ENCODE measurements at places on chromosomes 1 and 21.

GRCh38 chr1:27000817-27001460 is 7.4 kb downstream of the TRNP1 start:
- DNase-seq: no peak

DNA sequence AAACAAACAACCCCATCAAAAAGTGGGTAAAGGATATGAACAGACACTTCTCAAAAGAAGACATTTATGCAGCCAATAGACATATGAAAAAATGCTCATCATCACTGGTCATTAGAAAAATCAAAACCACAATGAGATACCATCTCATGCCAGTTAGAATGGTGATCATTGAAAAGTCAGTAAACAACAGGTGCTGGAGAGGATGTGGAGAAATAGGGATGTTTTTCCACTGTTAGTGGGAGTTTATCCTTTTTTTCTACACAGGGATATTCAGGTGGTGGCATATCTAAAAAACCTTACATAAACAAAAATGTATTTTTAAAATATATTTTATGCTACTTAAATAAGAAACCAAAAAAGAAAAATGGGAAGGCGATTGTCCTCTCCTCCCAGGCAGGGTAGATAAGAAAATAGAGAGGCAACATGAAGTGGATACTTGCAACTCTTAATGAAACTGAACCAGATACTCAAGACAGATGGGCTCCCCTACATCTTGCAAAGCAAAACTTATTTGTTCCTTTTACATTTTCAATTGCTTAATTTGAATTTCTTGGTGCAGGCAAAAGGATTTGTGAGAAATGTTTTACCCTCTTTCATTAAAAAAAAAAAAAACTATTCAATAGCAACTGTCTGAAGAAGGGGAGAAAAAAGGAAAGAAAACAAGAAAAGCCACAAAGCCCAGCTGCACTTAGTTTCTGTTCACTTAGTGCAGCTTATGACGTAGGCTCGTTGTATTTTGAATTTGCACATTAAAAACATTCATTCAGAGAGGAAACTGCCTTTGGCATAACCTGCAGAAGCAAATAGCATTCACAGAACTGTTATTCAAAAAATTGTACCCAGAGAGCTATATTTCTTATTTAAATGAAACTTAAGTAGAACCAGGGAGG is 36.9 kb upstream of the RGS1 start:
- no peak for DNase-seq

DNA sequence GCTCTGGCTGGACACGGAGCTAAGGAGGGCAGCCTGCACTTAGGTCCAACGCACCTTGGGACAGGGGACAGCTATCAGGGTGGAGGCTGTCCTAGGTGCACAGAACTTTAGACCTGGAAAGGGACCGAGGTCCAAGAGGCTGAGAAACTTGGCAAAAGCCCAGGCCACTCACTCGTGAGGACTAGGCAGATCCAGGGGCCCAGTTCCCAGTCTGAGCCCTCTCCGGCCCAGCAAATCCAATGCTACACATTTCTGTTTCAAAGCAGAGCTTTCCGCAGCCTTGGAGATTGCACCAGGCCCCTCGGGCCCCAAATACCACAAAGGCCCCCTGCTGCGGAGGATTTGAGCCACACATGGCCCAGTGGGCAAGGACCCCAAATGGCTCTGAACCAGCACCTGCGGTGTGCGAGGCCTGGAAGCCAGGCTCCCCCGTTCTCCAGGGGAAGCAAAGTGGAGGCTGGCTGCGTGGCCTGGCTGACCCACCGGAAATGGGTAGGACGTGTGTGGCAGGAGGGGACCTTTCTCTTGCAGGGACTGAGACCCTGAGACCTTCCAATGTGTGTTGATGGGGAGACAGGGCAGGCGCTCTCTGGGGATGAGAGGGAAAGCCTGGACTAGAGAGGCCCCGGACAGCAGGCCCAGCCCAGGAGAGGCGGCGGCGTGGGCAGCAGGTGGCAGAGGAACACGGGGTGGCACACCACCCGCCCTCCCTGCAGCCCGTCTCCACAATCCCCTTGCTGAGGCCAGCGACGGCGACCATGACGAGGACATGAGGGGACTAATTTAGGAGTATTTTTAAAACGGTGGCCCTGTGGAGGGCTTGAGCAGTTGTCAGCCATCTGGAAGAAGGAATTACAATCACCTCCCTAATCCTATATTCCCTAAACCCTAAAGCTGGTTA is 118.7 kb downstream of the CASZ1 start:
- no peak for DNase-seq

- no peak for DNase-seq
Observed at GRCh38 chr1:184037849-184038591, 492 bp upstream of the COLGALT2 start.

- no peak for DNase-seq
Observed at GRCh38 chr1:55937840-55938375, 641.5 kb downstream of the PLPP3 start.

DNA sequence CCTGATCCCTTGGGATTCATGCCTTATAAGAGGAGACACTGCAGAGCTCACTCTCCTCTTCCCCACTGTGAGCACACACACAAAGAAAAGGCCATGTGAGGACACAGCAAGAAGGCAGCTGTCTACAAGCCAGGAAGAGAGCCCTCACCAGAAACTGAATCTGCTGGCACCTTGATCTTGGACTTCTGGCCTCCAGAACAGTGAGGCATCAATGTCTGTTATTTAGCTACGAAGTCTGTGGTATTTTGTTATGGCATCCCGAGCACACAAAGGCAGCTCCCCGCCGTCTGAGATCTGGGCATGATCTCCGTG is 47.1 kb upstream of the RPL11 start:
- no peak for DNase-seq

DNA sequence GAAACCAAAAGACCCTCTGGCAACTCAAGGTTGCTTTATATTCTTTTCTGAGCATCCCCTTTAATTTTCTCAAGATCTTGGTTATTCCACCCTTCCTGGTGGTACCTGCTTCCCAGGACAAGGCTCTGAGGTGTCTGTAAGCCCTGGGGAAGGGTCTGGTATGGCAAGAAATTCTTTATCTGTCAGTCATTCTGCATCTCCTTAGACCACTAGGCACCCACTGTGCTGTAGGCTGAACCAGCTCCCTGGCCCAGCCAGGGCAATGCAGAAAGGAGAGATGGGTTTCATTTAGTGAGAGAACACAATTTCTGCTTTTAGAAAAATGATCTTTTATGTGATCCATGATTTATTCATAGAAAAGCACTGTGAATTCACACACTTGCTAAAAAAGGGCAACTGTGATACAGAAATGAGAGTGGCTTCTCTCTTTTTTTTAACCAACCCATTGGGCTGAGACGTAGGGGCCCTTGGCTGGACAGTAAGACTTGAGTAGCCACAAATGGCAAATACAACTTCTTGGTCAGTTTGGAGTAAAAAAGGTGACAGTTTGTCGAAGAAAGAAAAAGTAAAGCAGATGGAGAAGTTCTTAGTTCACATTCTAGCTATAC is 4.1 kb downstream of the UROD start:
- DNase-seq: no peak

DNA sequence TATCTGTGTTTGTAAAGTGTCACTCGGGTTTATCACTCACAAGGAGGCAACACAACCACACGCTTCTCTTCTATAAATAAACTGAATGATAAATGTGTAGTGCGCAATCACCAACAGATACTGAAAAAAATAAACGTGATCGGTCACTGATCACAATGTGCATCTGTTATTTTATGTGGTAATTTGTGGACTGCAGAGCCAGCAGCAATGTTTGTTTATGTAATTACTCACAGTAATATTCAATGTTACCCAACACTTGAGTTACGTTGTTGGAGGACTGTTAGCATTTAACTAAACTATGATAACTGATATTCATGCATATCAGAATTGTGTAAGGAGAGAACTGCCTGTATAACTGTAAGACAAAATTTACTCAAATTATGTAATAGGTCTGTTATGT is 129.6 kb downstream of the USH2A start:
- DNase-seq: no peak

GRCh38 chr1:204255966-204256365 is 42.2 kb upstream of the GOLT1A start:
- DNase-seq: no peak

DNA sequence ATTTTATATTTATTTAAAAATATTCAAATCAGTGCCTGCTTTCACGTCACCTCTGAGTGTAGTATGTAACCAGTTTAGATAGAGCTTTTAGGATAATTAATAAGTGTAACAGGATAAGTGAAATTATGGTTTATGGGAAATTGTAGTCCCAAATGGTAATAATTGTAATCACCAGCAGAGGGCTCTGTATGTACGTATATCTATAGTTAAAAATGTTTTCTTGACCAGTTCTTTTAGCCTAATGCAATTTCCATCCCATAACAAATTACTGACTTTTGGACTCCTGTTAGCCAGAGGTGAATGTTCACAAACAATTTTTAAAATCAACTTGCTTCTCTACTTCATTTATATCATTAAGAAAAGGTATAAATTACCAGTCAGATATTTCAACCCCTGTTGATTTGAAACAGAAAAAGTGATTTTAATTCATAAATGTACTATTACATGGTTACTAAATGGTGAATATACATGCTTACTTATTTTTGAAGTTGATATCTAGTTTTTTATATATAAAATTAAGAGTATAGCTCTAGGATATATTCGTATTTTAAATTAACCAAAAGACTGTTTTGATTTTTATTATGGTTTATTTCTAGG is 25.3 kb downstream of the SLC30A7 start:
- DNase-seq: no peak

DNA sequence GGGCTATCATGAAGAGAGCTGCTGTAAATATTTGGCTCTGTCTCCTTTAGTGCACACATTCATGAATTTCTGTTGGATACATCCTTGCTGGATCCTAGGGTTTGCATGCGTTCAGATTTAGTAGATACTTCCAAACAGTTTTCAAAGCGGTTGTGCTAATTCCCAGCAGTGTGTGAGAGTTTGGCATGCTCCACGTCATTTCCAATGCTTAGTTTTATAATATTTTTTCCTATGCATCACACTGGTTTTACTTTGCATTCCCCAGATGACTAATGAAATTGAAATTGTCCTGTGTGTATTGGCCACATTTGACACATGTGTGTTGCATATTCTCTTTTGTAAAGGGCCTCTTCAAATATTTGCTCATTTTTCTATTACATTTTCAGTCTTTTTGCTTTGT is 18.5 kb upstream of the AADACL3 start:
- DNase-seq: no peak

DNA sequence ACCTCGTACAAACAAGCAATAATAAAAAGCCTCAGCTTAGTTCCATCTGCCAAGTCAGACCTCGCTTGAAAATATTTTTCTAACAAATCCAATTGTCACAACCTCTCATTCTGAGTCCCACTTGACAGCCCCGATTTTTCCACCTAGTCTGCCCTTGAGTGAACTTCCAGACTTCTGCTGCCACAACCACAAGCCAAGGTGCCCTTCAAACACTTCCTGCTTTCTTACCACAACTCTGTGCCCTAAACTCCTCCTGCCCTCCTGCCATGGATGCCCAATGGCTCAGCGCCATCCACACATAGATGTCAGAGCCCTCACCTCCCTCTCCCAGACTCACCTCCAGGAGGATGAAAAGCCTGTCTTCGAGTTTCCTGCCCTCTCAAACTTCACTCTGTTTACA is 3.9 kb downstream of the TMPRSS2 start:
- DNase-seq: no peak

GRCh38 chr1:218674280-218674773 is 329.2 kb downstream of the TGFB2 start:
- no peak for DNase-seq

- DNase-seq: no peak
Observed at GRCh38 chr1:78232630-78233029, 186.9 kb downstream of the GIPC2 start.

DNA sequence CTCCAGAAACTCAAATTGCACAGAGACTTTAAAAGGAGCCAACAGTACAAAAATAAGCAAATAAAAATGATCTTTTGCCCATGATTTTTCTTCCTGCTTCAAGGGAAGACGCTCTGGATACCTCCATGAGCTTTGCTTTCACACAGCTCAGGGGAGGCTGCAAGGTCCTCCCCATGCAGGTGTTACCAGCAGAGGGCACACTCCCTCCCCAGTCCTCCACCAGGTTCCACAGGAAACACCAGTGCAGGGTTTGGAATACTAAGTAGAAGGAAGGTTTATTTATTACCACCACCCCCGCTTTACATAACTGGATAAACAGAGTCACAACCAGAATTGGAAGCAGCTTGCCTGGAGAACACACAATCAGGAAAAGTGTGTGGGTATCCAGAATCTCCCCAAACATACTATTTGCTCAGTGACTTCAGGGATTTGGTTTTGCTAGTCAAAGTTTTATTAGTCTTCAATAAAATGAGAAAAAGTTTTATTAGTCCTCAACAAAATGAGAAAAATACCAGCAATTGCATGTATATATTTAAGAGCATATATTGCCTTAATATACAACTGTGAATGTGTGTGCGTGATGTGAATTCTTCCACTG is 37.3 kb downstream of the HSD3B1 start:
- DNase-seq: no peak

DNA sequence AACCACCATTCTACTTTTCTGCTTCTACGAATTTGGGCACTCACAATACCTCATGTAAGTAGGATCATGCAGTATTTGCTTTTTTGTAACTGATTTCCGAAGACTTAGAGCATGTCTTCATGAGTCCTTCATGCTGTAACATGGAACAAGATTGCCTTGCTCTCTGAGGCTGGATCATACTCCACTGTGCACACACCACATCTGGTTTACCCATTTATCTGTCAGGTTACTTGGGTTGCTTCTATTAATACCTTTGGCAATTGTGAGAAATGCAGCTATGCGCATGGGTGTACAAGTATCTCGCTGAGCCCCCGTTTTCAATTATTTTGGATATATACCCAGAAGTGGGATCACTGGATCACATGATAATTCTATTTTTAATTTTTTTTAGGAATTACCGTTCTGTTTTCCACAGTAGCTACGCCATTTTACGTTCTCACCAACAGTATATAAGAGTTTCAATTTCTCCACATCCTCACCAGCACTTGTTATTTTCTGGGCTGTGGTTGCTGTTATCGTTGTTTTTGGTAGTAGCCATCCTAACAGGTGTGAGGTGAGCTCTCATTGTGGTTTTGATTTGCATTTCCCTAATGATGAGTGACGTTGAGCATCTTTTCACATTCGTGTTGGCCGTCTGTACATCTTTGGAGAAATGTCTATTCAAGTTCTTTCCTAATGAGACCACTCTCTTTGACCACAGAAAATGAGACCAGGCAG is 10.7 kb upstream of the SLC2A5 start:
- no peak for DNase-seq

- DNase-seq: no peak
Observed at GRCh38 chr1:33972676-33973395, 109.0 kb downstream of the HMGB4 start.

- no peak for DNase-seq
Observed at GRCh38 chr1:206098242-206098919, 18.8 kb downstream of the AVPR1B start.

- no peak for DNase-seq
Observed at GRCh38 chr21:26572702-26573381, at the start of gene CYYR1. CYYR1 (minus strand) TSS chr21:26573286; CDS start chr21:26572940, 346 bp downstream.

DNA sequence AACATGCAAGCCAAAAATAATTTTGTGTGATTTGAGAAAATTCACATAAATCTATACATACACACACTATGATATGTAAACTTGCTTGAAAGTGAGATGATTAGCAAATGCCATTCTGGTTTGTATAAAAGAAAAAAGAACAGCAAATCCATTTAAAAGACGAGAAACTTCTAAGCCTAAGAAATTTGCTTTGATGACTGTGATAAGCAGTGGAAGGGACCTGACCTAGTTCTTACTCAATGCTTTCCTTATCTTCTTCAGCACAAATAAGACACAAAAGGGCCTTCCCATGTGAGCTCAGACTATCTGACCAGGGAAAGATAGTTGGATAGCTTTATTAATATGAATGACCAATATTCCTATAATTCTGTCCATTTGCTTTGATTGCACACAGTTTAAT is 25.3 kb upstream of the NMNAT2 start:
- no peak for DNase-seq
